Upper lobe of left lung (tissue), 6 donors: ENCODE measurements at places on chromosomes 11 and 22. TPM values are rescaled to one million over a fixed set of nuclear protein-coding genes. Genes with fewer than 3 reads are reported as not detected.

DNA sequence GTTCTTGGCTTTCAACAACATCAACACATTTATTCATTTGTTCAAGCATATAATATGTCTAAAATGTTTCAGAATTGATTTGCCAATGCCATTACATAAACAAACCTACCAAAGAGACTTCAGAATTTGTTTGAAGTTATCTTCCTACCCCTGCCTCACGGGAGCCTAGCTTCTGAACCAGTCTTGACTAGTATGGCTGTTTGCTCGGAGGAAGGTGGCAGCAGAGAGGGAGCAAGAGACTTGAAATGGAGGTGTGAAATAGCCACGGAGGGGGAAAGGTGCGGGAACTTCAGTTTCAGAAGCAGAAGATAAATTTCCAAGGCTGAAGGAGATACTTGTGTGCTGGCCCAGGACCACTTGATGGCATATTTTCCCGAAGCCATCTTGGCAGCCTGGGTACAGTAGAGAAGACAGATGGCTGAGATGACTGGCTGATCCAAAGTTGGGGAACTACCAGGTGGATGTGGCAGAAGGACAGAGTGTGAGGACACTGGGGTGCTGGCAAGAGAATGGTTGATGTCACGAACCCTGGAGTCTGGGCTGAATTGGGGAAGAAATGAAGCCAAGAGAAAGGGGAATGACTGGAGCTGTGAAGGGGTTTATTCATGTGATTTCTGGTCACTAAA lies 14.0 kb upstream of the MTCH2 start:
- no peaks in the 10 kb centered on the region for H3K36me3 ChIP-seq
- no peak overlapping the region for H3K4me3 ChIP-seq
- no peak for DNase-seq
- H3K27me3 ChIP-seq: no peaks in the 10 kb centered on the region
- H3K27ac ChIP-seq: no peak overlapping the region

DNA sequence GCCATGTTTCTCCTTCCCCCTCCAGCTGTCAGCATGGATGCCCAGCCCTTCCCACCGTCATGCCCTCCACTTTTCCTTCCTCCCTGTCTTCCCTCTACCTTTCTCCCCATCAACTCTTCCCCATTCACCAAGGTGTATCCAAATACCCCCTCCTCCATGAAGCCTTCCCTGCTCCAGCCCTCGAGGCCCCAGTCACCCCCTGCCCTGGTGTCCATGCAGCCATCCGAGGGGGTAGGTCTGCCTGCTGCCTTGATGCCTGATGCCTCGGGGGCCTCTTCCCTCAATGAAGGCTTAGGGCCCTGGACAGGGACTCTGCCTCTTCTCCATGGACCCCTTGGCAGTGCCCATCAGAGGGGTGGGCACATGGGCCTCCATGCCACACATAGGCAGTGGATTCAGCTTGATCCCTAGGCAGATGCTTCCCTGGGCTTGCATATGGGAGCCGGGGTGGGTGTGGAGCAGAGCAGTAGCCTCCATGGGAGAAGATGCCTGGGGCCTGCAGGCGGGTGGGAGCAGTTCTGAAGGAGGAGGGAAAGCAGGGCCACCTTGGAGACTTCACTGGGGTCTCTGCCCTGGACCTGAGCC lies 795.8 kb downstream of the BRD1 start:
- H3K27me3 ChIP-seq: no peaks in the 10 kb centered on the region
- no peaks in the 10 kb centered on the region for H3K4me1 ChIP-seq
- DNase-seq: no peak
- no peaks in the 10 kb centered on the region for H3K36me3 ChIP-seq

- H3K27ac ChIP-seq: no peak within 1 kb of the TSS
- no peaks in the 10 kb centered on the region for H3K27me3 ChIP-seq
- DNase-seq: no peak
- no peak within 1 kb of the TSS for H3K4me3 ChIP-seq
- H3K4me1 ChIP-seq: no peaks in the 10 kb centered on the region
These were observed at the start of gene PATE1 for GRCh38 chr11:125745979-125746378. TSS of gene PATE1 (plus strand) at chr11:125746279. CDS start at chr11:125746305, 26 bp downstream.

DNA sequence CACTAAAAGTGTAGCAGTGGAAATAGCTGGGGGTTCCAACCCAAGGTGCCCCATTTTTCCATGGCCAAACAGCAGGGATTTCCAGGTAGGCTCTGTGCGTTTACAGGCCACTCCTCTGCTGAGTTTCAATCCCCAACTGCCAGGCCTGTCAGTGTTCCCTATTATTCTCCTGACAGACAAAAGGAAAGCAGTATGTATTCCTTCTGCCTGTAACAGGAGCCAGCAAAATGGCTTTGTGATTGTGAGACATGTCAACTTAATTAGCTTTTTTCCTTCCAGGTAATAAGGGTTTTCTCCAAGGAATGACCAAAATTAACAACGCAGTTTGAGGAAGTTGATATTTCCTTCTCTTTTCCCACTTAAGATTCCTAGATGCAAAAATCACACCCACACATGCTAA lies 277.1 kb upstream of the MPPED2 start:
- H3K4me3 ChIP-seq: no peak overlapping the region
- no peak for DNase-seq
- no peaks in the 10 kb centered on the region for H3K27me3 ChIP-seq
- H3K4me1 ChIP-seq: no peaks in the 10 kb centered on the region

DNA sequence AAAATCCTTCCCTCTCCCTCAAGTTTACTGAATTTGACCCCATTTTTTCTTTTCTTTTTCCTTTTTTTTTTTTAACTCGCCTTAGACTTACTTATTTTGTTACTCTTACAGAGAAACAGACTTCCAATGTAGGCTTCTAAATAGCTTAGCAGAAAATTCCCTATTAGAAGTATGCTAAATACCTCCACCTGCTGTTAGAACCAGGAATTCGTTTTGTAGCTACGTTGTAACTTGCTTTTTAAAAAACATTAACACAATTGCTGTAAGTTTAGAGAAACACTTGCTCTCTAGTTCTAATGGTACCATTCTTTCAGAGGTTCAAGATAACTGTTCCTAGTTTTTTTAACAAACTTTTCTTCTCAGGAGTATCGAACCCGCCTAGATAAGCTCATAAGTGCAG lies 324.2 kb downstream of the DCDC1 start:
- H3K36me3 ChIP-seq: no peaks in the 10 kb centered on the region
- no peaks in the 10 kb centered on the region for H3K27me3 ChIP-seq
- no peak for DNase-seq
- no peaks in the 10 kb centered on the region for H3K4me1 ChIP-seq

DNA sequence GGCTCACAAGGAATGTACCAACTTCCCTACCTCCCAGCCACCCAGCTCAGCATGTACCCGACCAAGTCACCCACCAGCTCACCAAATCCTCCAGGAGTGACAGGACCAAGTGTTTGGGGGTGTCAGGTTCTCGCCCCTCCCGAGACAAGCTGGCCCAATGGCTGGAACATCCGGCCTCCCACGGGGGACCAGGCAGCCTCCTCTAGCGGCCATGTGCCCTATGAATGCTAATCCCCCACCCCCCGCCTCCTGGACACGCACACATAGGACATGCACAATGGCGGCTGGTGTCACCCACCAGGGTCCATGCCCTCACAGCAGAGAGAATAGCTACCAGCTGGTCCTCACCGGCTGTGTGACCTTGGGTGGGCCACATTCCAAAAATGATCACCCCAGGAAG lies 151.0 kb downstream of the MN1 start:
- H3K4me1 ChIP-seq: no peaks in the 10 kb centered on the region
- H3K27ac ChIP-seq: no peak overlapping the region
- no peaks in the 10 kb centered on the region for H3K27me3 ChIP-seq

INSC gene
- not detected for total RNA-seq
